ENCODE measurements at places on chromosomes 2 and 18. TPM values are rescaled to one million over a fixed set of nuclear protein-coding genes. Genes with fewer than 3 reads are reported as not detected.

PROKR1 gene
- total RNA-seq, result not detected

SPR gene
- 81.9 TPM for total RNA-seq

ABCG8 gene
- 0.53 TPM for total RNA-seq

APLF gene
- total RNA-seq, result 1.3 TPM

INPP1 gene
- 39.8 TPM for total RNA-seq

CYP27C1 gene
- total RNA-seq, result 0.34 TPM

ELOA2 gene
- total RNA-seq, result not detected
